ENCODE measurements at places on chromosomes 2 and 18.
A peak's percentile ranks its signal among the peaks of the same experiment; 100 is the strongest.

GRCh38 chr2:81835321-81836000, 1530.9 kb upstream of the LRRTM1 start:
- no peaks in the 10 kb centered on the region for H3K27me3 ChIP-seq
- no peaks in the 10 kb centered on the region for H3K4me1 ChIP-seq
- H3K36me3 ChIP-seq = no peaks in the 10 kb centered on the region
- no peak overlapping the region for H3K27ac ChIP-seq
- DNase-seq = no peak

- peaks cover 4% of the 10 kb centered on the region for H3K4me1 ChIP-seq
- H3K27me3 ChIP-seq = no peaks in the 10 kb centered on the region
Observed at GRCh38 chr2:237128026-237128703, 42.5 kb downstream of the COPS8 start.

DNA sequence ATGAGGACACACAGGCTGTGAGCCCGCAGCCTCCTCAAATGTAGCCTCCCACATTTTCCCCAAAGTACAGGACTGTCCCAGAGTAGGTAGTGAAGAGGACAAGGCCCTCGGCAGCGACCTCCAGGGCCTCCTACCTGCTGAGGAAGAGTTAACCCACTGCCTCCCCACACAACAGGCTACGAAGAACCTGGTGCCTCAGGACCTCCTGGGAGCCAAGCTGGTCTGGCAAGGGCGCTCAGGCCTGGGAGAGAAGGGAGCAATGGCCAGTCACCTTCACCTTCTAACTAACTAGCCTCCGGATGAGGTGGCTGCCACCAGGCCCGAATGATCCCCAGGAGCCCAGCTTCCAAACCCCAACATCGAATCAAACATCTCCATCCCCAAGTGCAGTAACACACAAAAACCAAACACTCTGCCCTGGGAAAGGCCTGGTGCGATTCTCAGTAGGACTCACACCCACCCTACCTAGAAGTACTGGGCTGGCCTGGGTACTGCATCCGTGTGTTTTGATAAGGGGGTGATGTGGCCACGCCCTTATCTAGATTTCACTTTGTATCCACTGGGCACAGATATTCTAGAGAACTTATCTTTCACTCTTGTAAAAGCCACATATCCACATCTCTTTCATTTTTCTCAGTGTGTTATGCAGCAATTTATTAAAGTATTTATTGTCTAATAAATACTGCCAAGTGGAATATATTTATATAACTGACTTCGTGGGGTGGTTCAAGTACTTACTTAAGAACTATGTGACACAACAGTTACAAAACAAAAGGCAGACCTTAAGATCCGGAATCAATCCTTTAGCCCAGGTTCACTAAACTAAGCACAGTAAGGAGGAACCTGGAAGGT, 9.7 kb downstream of the ERFE start:
- no peak overlapping the region for H3K4me3 ChIP-seq
- H3K36me3 ChIP-seq = peaks cover 48% of the 10 kb centered on the region
- peaks cover 12% of the 10 kb centered on the region for H3K27me3 ChIP-seq
- no peak for DNase-seq

- H3K27me3 ChIP-seq = no peaks in the 10 kb centered on the region
- H3K27ac ChIP-seq = no peak overlapping the region
- no peaks in the 10 kb centered on the region for H3K4me1 ChIP-seq
- no peak for DNase-seq
- H3K36me3 ChIP-seq = no peaks in the 10 kb centered on the region
Observed at GRCh38 chr2:8392098-8392866, 289.6 kb upstream of the ID2 start.

DNA sequence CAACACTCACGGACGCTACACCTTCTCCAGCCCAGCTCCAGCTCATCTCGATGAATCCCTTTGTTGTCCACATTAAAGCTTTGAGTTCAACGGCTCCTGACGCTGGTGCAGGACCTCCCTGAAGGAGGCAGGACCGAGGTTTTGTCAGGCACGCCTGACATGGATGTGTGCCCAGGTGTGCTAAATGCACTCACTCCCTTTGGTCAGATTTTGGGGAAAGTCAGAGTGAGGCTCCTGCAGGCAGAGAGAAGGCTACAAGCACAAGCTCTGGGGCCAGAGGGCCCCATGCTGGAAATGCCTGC, 78.6 kb downstream of the NDUFA10 start:
- H3K27ac ChIP-seq = no peak overlapping the region
- H3K36me3 ChIP-seq = peaks cover 2% of the 10 kb centered on the region
- H3K4me1 ChIP-seq = peaks cover 2% of the 10 kb centered on the region
- DNase-seq = no peak
- H3K4me3 ChIP-seq = no peak overlapping the region

DNA sequence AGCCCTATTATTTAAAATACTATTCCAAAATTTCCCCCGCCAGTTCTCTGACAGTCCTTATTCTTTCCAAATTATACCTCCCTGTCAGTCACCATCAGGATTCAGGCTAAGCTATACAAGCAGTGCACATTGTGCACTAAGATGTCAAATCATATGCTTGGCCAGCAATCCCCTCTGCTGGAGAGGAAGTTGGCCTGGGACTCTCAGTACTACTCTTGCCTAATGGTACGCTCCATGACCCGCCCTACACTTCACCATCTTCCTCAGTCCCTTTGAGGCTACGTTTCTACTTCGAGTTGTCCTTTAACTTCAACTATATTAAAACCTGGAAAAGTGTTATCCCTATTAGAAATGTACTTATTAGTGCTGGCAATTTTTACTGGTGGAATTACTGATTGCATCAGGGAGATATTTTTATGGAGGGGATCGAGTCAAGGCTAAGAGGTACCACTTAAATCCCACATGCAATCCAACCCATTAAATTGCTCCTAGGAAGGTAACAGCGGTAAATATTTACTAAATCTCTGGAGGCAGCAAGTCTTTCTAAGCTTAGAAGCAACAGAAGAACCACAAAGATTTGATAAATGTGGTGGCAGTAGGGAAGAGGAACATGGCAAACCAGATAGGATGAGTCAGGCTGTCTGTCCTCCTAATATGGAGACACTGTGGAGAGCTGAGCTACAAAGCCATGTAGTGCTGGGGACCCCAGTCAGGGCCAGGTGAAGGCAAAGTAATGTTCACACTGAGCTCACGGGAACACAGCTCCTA, 2.7 kb downstream of the USP40 start:
- no peaks in the 10 kb centered on the region for H3K27me3 ChIP-seq
- H3K27ac ChIP-seq = no peak overlapping the region
- peaks cover 2% of the 10 kb centered on the region for H3K36me3 ChIP-seq
- H3K4me1 ChIP-seq = no peaks in the 10 kb centered on the region

- no peak overlapping the region for H3K27ac ChIP-seq
- no peak for DNase-seq
- peaks cover 13% of the 10 kb centered on the region for H3K36me3 ChIP-seq
Observed at GRCh38 chr2:99420751-99421299, 69.0 kb downstream of the REV1 start.

DNA sequence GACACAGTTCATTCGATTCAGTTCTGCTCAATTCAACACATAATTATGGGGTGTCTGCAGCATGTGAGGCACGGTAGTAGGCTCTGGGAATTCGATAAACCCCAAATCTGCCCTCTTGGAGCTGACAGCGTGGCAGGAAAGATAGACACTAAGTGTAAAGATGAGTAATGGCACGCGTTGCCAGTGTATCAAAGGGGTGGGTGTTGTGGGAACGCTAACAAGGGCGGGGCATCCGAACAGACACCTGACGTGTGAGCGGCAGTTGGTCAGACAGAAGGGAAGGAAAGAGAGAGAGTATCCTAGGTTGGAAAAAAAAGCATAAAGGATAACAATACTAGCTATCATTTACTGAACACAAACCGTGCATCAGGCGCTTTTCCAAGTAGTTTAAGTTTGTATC, 125.7 kb upstream of the HAAO start:
- DNase-seq = no peak
- H3K27ac ChIP-seq = no peak overlapping the region
- no peak overlapping the region for H3K4me3 ChIP-seq
- H3K4me1 ChIP-seq = peaks cover 14% of the 10 kb centered on the region
- no peaks in the 10 kb centered on the region for H3K27me3 ChIP-seq

GRCh38 chr2:449246-450067, 161.6 kb upstream of the ALKAL2 start:
- H3K36me3 ChIP-seq = no peaks in the 10 kb centered on the region
- no peak overlapping the region for H3K27ac ChIP-seq
- DNase-seq = no peak
- no peaks in the 10 kb centered on the region for H3K4me1 ChIP-seq
- no peak overlapping the region for H3K4me3 ChIP-seq

GRCh38 chr2:222693837-222694236, 22.4 kb downstream of the MOGAT1 start:
- H3K4me3 ChIP-seq = no peak overlapping the region
- no peaks in the 10 kb centered on the region for H3K36me3 ChIP-seq
- no peaks in the 10 kb centered on the region for H3K4me1 ChIP-seq
- no peak for DNase-seq
- no peak overlapping the region for H3K27ac ChIP-seq

GRCh38 chr18:55543130-55543704, 44.8 kb downstream of the TCF4 start:
- no peak for DNase-seq
- no peak overlapping the region for H3K27ac ChIP-seq
- H3K4me3 ChIP-seq = no peak overlapping the region
- H3K27me3 ChIP-seq = no peaks in the 10 kb centered on the region

- H3K27ac ChIP-seq = no peak overlapping the region
- DNase-seq = no peak
- H3K4me3 ChIP-seq = no peak overlapping the region
- no peaks in the 10 kb centered on the region for H3K27me3 ChIP-seq
Observed at GRCh38 chr2:23346029-23346428, 39.0 kb upstream of the KLHL29 start.

- no peak for DNase-seq
- no peaks in the 10 kb centered on the region for H3K36me3 ChIP-seq
- H3K4me1 ChIP-seq = peaks cover 3% of the 10 kb centered on the region
- H3K4me3 ChIP-seq = no peak overlapping the region
Observed at GRCh38 chr18:56490942-56491341, 147.4 kb downstream of the TXNL1 start.

DNA sequence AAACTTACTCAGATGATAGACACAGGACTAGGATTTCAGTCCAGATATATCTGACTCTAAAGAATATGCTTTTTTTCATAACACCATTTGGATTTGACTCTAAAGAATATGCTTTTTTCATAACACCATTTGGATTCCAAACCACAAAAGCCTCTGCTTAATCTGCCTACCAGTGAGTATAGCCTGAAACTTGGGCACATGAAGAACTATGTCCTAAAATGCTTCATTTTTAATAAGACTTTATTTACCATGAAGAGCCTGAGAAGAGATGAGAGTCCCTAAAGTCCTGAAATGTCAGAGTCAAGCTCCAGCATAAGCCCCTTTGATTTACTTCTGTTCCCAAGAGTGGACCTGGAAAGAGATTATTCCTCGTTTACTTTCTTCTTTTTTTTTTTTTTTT, 54.5 kb upstream of the STPG4 start:
- H3K4me3 ChIP-seq = no peak overlapping the region
- H3K36me3 ChIP-seq = no peaks in the 10 kb centered on the region
- no peak for DNase-seq
- H3K27me3 ChIP-seq = no peaks in the 10 kb centered on the region

GRCh38 chr18:43671431-43671830, 394.1 kb upstream of the SYT4 start:
- H3K36me3 ChIP-seq = no peaks in the 10 kb centered on the region
- DNase-seq = no peak
- no peak overlapping the region for H3K27ac ChIP-seq
- H3K4me1 ChIP-seq = no peaks in the 10 kb centered on the region

DNA sequence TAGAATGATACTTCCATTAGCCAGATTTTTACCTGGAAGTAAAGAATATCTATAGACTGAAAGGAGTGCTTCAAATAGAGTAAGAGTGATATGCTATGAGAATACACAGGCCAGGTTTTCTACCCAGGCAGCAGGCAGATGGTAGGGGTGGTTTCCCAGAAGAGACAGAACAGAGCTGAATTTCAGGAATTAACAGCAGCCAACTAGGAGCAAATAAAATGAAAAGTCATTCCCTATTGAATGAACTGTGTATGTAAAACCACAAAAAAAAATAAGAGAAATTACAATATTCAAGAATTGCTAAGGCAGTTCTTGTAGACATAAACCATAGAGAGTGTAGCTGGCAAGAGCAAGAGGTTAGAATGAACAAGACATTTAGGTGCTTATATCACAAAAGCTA, 336.8 kb downstream of the KCNJ3 start:
- no peaks in the 10 kb centered on the region for H3K27me3 ChIP-seq
- H3K4me1 ChIP-seq = no peaks in the 10 kb centered on the region
- H3K27ac ChIP-seq = no peak overlapping the region
- H3K36me3 ChIP-seq = no peaks in the 10 kb centered on the region
- no peak overlapping the region for H3K4me3 ChIP-seq
- no peak for DNase-seq

GRCh38 chr2:30282721-30283120, 51.4 kb downstream of the LBH start:
- H3K27me3 ChIP-seq = peaks cover 4% of the 10 kb centered on the region
- peak; percentile 19 for DNase-seq
- no peaks in the 10 kb centered on the region for H3K4me1 ChIP-seq

GRCh38 chr2:67135208-67135607, 261.9 kb upstream of the ETAA1 start:
- no peak for DNase-seq
- no peak overlapping the region for H3K27ac ChIP-seq
- no peaks in the 10 kb centered on the region for H3K27me3 ChIP-seq
- no peak overlapping the region for H3K4me3 ChIP-seq
- H3K4me1 ChIP-seq = no peaks in the 10 kb centered on the region

DNA sequence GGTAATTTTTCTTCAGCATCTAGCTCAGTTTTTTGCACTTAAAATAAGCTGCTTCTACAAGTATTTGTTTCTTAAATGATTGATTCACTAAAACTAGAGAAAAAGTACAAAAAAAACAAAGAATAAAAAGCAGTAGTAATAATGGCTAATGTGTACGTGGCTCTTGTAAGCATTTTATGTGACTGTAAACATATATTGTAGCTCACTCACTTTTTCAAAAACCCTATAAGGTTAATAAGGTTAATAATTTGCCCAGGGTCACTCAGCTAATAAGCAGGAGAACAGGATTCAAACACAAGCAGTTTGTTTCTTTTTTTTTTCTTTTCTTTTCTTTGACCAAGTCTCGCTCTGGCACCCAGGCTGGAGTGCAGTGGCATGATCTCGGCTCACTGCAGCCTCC, 67.5 kb downstream of the RMDN2 start:
- DNase-seq = no peak
- H3K36me3 ChIP-seq = no peaks in the 10 kb centered on the region
- H3K27ac ChIP-seq = no peak overlapping the region
- H3K27me3 ChIP-seq = no peaks in the 10 kb centered on the region
